ENCODE measurements at places on chromosomes 2 and 18.

- DNase-seq, result no peak
These were observed 602.0 kb upstream of the CELF4 start for GRCh38 chr18:38167623-38168022.

- DNase-seq, result no peak
These were observed 69.8 kb downstream of the ANKRD12 start for GRCh38 chr18:9206421-9206820.

DNA sequence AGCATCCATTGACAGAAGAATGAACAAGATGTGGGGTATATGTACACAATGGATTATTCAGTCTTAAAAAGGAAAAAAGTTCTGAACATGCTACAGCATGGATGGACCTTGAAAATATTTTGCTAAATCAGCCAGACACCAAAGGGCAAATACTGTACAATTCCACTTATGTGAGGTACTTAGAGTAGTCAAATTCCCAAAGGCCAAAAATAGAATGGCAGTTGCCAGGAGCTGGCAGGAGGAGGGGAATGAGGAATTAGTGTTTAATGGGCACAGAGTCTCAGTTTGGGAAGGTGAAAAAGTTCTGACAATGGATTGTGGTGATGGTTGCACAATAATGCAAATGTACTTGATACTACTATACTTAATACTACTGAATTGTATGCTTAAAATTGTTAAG lies 193.2 kb downstream of the MBD2 start:
- DNase-seq, result no peak

DNA sequence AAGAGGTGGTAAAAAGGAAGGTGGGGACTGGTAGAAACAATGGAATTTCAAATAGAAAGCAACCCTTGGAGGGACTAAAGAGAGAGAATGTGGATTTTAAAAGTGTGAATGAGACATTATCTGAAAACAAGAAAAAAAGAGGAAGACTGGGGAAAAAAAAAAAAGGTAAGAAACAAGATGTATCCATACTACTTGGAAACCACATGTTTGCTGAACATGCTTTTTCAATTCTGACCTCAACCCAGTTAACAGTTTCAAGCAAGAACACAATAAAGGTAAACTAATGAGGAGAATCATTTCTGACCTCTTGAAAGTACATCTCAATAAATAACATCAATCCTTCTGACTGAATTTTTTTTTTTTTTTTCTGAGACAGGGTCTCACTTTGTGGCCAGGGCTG lies 2.6 kb downstream of the FARSB start:
- no peak for DNase-seq

DNA sequence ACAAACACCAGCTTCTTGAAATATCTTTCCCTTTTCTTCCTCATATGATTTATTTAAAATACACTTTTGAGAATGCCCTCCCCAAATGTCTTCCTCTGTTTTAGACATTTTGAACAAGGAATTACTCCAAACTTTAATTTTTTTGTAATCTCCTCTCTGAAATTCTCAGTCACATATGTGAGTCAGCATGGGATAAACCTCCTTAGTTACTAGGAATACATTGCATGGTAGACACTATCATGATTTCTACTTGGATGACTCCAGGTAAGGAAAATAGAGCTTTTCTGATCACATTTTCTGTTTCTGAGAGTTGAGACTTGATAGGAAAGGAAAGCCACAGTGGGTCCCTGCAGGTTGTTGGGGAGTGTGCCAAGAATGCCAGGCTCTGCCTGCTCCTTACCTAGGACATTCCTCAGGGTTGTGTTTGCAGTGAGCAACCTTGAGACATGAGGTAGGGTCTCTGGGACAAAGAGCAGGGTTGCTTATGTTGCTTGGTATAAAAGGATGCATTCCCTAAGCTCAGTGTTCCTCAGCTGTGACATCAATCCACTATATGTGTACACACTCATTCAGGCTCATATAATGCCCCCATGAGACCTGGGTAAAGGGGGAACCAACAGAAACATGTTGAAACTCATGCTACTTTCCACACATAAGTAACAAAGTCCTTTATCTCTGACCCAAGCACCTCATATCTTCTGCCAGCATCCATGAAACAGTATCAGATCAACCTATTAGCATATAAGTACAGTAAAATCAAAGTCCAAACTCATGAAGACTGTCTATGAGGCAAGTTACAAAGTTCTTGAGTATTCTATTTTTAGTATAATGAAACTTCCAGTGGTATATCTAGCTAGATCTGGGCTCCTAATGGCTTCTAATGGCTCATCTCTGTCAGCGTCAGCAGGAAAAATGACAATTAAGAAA lies 112.8 kb upstream of the SCN1A start:
- DNase-seq, result no peak

GRCh38 chr18:44149706-44150105 lies 531.0 kb upstream of the SETBP1 start:
- no peak for DNase-seq

DNA sequence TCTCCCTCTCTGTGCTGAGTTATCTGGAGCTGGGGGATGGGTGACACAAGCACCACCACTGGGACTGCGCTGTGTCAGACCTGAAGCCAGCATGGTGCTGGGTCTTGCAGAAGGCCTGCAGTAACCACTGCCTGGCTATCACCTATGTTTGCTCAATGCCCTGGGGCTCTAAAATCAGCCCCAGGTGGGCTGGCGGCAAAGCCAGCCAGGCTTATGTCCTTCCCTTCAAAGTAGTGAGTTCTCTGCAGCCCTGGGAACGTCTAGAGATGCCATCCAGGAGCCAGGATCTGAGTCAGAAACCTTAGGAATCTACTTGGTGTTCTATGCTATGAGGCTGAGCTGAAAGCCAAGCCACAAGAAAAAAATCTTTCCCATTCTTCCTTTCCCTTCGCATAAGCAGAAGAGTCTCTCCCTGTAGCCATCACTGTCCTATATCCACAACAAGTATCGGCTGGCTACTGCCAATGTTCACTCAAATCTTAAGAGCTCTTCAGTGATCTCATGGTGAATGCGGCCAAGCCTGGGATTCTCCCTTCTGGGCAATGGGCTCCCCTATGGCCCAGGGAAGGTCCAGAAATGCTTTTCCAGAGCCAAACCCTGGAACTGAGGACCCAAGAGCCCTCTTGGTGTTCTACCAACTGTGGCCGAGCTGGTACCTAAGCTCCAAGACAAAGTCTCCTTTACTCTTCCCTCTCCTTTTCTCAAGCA lies 248.7 kb downstream of the ZNF385B start:
- DNase-seq, result no peak

- DNase-seq, result no peak
These were observed 1.2 kb downstream of the SLC35F5 start for GRCh38 chr2:113755035-113755834.

- DNase-seq, result no peak
These were observed 20.0 kb upstream of the SLC8A1 start for GRCh38 chr2:40471866-40472265.

GRCh38 chr2:7895289-7895688 lies 786.6 kb upstream of the ID2 start:
- DNase-seq, result no peak

DNA sequence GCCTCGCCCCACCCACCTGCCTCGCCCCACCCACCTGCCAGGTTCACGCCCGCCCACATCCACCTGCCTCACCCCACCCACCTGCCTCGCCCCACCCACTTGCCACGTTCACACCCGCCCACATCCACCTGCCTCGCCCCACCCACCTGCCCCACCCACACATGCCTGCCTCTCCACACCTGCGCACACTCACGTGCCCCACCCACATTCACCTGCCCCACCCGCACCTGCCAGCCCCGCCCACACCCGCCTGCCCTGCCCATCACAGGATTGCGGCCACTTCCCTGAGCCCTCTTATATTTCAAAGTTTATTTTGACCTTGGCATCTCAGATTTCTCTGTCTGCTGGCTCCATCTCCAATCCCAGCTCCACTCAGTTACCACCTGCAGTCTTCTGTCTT lies 217.5 kb upstream of the SOX11 start:
- DNase-seq, result no peak

DNA sequence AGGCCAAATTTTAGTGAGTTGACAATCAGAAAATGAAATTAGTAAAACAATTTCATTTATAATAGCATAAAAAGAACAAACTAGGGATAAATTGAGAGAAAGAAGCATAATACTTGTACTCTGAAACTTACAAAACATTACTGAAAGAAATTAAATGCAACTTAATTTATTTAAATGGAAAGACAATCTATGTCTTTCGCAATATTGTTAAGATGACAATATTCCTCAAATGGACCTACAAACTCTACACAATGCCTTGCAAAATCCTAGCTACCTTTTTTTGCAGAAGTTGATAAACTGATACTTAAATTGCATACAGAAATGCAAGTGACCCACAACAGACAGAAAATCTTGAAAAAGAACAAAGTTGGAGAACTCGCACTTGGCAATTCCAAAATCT lies 9.1 kb downstream of the EPG5 start:
- DNase-seq, result no peak

- no peak for DNase-seq
These were observed 241.2 kb downstream of the SEPTIN10 start for GRCh38 chr2:109372614-109373013.

GRCh38 chr2:113703386-113704299 lies 52.8 kb downstream of the SLC35F5 start:
- no peak for DNase-seq

DNA sequence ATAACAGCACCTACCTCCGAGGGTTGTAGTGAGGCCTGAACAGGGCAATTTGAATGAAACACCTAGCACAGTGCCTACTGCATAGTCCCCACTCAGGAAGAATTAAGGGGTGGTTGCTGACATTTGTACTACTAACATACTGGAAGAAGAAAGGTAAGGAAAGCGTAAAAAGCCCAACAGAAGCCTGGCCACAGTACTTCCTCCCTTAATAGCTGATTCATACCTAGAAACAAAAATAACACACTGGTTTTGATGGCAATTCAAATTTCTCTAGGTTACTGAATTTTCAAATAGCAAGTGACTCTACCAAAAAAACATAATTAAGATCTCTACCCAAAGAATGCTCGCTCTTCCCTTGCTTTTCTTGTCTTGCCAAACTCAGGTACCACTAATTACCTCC lies 16.2 kb downstream of the SUCLG1 start:
- DNase-seq, result no peak

GRCh38 chr2:134694411-134694810 lies 24.4 kb downstream of the TMEM163 start:
- no peak for DNase-seq

- no peak for DNase-seq
These were observed 66.3 kb downstream of the LIPG start for GRCh38 chr18:49628119-49628518.

- DNase-seq, result no peak
These were observed 6.7 kb upstream of the ACAA2 start for GRCh38 chr18:49819823-49820671.

DNA sequence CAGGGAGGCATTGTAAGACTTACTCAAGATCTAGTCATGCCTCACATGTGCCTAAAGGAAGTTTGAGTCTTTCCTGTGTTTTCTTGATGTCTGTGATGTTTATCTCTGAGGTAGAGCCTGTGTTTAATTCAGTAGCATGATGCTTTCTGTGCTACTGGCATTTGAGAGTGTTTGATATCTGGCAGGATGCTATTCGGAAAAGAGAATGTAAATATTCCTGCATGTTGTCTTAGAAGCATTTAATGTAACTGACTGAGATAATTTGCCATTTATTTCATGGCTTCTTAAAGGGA lies 58.8 kb downstream of the GREB1L start:
- DNase-seq, result no peak

DNA sequence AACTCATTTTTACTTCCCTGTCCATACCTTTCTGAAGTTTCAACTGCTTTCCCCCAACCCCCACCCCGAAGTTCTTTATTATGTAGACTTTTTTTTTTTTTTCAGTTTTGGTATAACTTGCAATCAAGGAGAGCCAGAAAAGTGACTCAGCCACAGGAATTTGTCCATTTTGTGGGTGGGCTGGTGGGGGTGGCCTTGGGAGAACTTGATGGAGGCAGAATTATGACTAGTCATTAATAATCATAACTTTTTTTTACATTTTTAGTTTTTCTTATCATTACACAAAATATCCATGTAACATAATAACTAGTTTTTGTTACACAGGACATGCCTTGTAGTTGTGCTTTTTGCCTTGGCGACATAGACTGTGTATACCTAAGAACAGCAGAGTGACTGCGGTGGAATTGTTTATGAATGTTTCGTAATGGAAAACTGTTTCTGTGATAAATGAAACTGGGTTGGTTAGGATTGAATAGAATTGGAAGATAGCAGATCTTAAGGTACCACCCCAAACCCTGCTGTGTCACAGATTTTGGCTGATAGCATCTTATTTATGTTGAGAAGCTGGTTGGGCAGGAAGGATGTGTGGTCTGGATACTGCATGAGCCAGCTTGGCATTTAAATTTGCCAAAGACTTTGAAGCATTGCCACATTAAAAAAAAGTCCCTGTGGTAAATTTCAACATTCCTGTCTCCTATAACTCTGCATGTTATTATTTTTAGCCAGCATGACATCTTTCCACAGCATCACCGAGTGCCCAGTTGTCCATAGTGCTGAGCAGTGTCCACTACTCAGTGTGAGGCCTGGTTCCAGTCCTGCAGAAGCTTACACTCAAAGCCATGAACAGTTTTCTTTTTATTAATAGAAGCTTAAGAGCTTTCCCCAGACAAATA lies 30.7 kb downstream of the LYPD6B start:
- DNase-seq, result no peak

DNA sequence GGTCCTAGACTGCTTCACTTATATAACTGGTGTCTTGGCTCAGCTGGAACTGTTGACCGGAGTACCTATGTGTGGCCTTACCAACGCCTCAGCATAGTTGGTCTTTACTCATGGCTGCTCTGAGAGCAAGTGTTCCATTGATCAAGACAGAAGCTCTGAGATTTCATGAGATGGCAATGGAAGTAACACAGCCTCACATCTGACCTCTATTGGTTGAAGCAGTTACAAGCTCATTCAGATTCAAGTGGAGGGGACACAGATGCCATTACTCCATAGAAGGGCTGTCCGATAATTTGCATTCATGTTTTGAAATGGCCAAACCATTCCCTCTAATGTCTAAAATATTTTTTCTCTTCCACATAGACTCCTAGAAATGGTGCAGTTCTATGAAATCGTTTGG lies 46.4 kb upstream of the STK39 start:
- DNase-seq, result no peak

Data from NCI-H1092 (cell line).